ENCODE measurements at places on chromosomes 11 and 22. TPM values are rescaled to one million over a fixed set of nuclear protein-coding genes. Genes with fewer than 3 reads are reported as not detected.

Gene FAM227A
- 0.27 TPM for total RNA-seq

Gene OR5P2
- not detected for total RNA-seq

Gene ST14
- total RNA-seq: 2.1 TPM

Gene ATG2A
- 10.7 TPM for total RNA-seq

DNA sequence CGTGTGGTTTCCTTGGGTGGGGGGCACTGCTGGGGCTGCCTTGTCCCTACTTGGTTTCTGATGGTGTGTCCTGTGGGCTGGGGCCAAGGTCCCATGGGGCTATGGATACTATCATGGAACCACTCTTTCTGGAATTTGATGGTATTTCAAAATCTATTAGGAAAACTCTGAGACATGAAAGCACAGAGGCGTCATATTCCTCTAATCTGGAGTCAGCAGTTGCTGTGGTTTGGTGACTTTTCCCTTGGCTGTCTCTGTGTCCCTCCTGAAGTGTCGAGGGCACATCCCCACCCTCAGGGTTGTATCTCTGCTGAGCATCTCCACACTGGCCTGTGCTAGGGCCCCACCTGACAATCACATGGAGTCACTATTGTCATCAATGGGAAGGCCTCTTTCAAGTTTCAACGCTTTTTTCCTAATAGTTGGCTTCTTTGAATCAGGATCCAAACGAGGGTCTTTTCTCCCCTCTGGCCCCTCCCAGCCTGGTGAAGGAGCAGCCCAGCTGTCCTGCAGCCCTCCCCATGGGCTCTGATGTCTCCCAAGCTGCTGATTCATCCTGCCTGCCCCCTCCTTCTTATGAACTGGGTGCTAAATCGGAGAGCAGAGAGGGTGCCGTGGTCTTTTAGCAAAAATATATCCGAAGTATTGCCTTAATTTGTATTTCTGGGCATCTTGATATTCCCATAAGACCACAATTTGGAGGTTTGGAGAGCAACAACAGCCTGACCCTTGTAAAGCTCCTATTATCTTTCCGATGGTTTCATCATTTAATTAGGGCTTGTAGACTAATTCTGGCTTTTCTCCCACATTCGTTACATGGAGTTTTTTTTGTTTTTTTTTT lies 38.5 kb downstream of the MED15 start:
- no peak for DNase-seq

GRCh38 chr11:45949992-45950407 lies 27.5 kb downstream of the LARGE2 start:
- no peak for DNase-seq

- DNase-seq: no peak
Measured at GRCh38 chr11:126578021-126578420, 222.5 kb downstream of the ST3GAL4 start.

DNA sequence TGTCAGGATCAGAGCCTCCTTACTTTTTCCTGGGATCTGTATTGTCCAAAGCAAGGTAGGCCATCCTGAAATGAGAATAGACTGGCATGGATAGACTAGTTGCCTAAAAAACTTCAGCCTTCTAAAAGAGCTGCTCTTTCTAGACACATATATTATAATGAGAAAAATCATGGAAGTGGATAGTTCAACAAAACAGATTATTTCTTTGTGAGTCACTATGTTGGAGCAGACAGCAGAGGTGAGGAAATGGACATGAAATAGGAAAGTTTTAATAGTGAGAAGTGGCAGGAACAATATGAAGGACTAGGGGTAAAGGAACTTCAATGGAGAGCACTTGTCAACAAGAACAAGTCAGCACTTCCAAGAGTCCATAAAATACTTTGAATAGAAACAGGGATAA lies 101.9 kb upstream of the ANO3 start:
- no peak for DNase-seq

- DNase-seq: no peak
Measured at GRCh38 chr11:64620381-64620971, 29.5 kb downstream of the SLC22A12 start.

- no peak for DNase-seq
Measured at GRCh38 chr22:50304528-50305392, 2.7 kb downstream of the PLXNB2 start.

DNA sequence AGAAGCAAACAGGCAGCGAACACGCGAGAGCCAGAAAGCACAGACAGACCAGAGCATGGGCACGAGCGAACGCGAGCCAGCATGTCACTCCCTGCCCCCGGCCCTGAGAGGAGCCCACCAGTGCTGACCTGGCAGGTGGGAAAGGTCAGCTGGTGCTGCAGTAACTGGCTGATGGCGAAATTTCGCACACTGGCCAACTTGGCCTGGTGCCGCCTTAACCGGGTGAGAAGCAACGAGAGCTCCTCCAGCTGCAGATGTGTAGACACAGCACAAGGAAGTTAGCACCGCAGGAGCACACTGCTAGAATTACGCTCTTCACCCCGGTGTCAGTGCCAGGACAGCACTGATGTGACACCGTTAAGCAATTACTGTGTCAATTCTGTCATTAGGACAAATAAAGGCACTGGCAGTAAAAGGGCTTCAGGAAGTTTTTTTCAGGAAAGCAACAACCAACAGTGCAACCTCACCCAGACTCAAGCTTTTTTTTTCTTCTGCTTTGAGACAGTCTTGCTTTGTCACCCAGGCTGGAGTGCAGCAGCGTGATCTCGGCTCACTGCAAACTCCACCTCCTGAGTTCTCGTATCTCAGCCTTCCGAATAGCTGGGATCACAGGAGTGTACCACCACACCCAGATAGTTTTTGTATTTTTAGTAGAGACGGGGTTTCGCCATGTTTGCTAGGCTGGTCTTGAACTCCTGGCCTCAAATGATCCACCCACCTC lies 76.8 kb downstream of the C11orf58 start:
- peak; percentile 85 for DNase-seq
